ENCODE measurements at places on chromosomes 2 and 18.

GRCh38 chr18:2554696-2555095 is 16.6 kb downstream of the METTL4 start:
- DNase-seq: no peak

DNA sequence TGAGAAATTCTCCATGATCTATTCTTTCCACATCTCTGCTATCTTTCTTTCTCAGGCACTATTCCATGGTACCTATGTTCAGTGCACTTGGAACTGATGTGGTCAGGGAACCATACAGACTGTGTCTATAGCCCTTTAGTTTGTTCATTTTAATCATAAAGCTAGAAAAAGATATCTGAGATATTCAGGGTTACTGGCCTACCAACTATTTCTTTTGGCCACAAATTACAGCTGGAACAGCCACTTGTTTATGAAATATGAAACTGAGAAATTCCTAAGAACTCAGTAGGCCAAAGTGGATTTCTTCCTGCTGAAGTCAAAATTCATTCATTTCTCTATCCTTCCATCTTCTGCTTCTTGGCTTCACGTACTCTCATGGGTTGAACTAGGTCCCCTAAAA is 22.8 kb upstream of the LYPD1 start:
- DNase-seq: no peak

GRCh38 chr2:168328421-168328820 is 81.0 kb upstream of the STK39 start:
- no peak for DNase-seq

DNA sequence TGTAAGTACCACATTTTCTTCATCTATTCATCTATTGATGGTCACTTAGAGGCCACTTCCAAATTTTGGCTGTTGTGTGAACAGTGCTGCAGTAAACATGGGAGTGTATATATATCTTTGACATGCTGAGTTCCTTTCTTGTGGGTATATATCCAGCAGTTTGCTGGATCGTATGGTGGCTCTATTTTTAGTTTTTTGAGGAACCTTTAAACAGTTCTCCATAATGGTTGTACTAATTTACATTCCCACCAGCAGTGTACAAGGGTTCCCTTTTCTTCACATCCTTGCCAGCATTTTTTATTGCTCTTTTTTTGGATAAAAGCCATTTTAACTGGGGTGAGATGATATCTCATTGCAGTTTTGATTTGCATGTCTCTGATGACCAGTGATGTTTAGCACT is 7.3 kb upstream of the ATP5MC3 start:
- DNase-seq: no peak

GRCh38 chr2:73085691-73086090 is 14.2 kb upstream of the SFXN5 start:
- peak; percentile 92 for DNase-seq

GRCh38 chr2:10514743-10515142 is 66.6 kb upstream of the ODC1 start:
- no peak for DNase-seq

GRCh38 chr2:55801436-55801835 is 107.8 kb upstream of the PNPT1 start:
- no peak for DNase-seq

- no peak for DNase-seq
Measured at GRCh38 chr2:196482119-196483065, 157.1 kb upstream of the CCDC150 start.

DNA sequence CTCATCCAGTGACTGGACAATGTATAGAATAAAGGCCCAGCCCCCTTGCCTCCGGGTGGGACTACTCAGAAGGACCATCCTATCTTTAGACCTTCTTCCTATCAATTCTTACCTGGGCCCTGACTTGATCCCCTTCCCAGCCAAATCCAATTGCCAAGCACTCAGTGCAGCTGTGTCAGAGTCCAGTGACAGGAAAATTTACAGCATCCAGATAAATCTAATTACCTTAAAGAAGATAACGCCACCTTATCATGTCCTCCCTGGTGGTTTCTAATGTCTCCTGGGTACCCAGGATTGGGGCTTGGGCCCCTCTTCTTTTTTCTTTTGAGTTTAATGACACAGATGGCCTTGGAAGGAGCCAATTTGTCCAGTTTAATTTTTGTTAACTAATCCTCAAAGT is 19.3 kb downstream of the LHCGR start:
- no peak for DNase-seq

- DNase-seq: peak; percentile 40
Measured at GRCh38 chr2:60735496-60736250, 20.4 kb upstream of the PAPOLG start.

- no peak for DNase-seq
Measured at GRCh38 chr2:20532634-20533437, 86.0 kb downstream of the RHOB start.

DNA sequence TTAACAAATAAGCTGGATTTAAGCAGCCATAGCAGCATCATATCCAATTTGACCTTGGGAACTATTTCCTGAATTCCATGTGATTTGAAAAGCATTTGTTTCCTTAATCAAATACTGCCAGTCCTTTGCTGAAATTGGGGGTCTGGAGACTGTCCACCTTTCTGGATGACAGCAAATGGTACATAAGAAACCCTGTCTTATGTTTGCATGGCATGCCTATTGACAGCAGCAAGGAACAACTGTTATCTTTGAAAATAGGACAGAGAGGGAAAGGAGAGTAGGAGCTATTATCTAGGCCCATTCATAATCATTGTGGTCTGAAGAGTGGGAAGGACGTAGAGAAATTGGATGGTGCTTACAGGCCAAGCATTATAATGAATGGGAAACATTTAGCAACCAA is 129.2 kb upstream of the CTNNA2 start:
- DNase-seq: no peak

- DNase-seq: no peak
Measured at GRCh38 chr18:5893956-5894610, 1.2 kb downstream of the TMEM200C start.

DNA sequence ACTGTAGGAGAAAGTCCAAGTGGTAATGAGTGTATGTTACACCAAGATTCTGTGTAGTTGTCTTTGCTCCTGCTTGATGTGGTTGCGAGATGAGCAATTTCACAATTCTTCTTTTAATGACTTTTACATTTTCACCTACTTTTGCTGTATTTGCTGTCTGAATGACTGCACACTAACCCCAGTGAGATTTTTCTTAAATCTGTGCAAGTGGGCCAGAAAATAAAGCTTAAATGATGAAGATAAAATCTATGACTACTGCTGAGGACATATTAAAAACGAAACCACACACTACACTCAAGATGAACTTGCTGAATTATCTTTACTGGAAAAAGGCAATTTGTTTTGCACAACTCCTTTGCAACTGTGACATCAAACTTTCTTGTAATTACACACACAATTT is 4.1 kb downstream of the LDAH start:
- no peak for DNase-seq

GRCh38 chr18:59049721-59050660 is 89.7 kb upstream of the SEC11C start:
- no peak for DNase-seq

GRCh38 chr18:72697706-72698105 is 153.6 kb upstream of the CBLN2 start:
- DNase-seq: no peak

DNA sequence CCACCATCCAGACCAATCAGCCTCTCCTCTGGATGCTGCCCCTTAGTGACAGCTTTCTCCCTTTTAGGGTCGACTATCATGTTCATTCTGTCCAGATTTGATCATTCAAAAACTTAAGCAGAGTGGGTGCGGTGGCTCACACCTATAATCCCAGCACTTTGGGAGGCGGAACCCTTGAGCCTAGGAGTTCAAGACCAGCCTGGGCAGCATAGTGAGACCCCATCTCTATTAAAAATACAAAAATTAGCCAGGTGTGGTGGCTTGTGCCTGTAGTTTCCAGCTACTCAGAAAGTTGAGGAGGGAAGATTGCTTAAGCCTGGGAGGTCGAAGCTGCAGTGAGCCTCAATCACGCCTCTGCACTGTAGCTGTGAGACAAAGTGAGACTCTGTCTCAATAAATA is 68.3 kb upstream of the ZCCHC2 start:
- no peak for DNase-seq

DNA sequence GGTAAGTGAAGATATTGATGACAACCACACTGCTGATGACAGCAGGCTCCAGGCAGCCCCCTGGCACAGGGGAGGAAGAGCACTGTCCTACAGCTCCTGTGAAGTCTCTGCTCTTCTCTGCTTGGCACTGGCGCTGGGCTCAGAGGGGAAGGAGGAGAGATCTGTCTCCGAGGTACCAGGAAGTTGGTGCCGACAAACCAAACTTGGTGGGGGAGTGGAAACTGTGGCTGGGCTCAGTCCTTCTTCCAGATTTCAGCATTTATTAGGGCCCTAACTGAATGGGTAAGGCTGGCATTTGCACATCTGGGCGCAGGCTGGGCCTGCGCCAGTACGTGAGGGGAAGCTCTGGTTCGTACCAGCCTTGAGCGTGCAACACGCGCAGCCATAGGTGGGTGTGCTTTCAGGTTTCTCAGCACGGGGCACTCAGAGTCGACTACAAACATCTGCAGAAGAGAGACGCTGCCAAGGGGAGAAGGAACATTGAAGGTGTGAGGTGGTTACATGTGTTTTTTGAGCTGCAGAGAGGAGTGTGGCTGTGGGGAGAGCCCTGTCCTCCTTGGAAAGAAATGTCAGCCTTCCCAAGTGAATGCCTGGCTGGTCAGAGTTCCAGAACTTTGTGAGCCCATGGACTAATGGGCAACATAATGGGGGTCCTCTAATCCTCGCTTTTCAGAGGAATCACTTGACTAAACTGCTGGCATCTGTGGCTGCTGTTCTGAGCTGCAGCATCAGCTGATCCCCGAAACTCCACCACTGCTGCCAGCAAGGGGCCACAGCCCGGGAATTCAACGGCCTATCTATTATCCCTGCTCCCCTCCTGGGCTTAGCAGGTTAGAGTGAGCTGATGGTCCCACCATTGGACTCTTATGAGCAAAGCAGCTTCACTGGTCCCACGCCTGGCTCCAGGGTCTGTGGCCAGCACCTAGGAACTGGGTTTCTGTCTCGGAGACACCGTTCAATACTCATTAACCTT is 55.2 kb upstream of the SEMA4C start:
- peak; percentile 51 for DNase-seq

DNA sequence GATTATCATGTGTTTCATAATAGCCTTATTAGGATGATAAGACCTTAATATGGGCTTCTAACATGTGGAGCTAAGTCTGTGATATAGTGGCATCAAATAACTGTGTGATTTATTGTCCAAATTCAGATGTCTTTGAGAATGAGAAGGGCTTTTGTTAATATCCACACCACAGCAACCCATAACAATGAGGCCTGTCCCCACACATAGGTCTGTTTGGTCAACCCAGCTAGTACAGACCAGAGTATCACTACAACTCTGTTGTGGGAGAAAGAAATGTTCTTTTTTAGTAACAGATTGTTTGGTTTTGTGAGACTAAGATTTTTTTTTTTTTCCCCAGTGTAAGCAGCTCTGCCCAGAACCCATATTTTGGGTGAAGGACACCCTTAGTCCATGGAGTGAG is 439.2 kb downstream of the PIK3C3 start:
- DNase-seq: no peak

DNA sequence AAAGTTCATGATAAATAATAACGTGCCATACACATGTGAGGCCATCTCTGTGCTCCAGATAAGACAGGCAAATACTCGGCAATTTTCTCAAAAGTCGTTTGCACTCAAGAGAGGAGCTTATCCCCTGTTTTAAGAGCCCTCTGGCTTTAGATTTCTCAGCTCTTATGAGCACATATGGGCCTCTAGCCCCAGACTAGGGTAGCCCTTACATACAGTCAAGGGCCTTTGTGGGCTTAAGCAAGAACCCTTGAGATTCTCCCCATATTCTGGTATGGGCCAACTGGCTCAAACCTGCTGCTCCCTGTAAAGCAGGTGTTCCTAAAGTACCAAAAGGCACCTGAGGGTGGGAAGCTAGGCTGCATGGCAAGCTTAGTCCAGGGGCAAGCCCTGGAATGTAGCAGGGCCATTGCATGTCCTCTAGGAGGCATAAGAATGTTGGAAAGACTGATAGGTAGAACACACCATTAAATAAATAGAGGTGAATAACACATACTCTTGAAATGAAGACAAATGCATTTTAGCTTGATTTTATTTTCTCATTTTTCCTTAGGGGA is 66.1 kb downstream of the FASTKD2 start:
- no peak for DNase-seq

DNA sequence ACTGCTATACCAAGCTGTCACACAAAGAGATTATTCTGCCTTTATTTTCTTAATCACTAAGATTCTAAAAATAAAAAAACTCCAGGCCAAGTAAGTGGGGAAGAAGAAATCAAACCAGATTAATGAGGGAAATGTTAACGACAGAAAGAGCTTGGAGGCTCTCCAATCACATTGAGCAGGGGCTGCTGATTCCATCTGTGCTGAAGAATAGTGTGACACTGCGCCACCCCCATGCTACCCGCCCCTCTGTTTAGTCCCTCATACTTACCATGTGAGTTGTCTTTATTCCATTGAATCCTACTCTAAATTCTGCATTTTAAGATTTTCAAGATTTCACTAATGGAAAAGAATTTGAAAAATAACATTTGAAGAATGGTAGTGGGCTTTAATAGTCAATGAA is 998.0 kb upstream of the CDH2 start:
- no peak for DNase-seq

DNA sequence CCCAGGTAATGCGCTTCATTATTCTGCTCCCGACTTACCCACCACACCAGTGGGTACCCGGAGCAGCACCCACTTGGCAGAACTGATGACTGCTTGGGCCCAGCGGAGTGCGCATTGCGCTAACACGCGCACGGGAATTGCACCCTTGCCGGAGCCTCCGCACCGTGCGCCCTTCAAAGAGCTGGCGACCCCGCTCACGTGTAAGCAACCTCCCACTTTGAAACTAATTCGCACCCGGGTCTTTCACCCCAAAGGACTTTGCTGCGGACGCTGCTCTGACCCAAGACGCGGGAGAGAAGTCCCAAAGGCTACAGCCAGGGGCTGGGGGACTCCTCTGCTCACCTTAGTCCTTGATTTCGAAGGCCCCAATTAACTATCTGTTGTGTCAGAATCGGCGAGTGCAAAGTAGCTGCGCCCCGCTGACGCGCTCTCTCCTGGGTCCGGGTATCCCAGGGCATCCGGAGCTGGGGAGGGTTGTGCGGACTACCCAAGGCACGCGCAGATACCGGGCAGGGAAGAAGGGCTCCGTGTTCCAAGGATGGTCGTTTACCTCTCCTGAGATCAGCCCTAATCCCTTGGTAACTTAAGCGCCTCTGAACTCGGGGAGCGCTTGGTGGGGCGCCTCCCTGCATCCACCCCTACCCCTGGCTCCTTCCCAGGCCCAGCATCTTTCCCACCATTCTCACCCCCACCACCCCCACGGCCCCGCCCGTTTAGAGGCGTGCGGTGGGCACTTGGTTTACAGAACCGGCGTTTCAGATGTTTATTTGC is 13.1 kb upstream of the SATB2 start:
- no peak for DNase-seq

DNA sequence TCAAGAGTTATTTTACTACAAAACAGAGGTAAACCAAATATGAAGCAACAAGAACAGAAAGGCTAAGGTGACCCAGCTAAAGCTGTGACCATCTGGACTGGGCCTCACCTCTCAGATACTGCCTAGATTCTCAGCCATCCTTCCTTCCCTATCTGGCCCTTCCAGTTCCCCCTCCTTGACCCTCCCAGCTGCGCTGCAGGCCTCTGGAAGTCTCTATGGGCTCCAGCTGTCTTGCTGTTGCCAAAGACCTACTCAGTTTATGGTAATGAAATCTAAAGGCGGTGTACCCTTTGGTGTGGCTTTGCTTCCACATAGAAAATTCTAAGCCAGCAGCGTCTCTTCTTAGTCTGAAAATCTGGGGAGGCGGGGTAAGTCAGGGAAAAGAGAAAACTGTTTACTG is 55.7 kb downstream of the ARHGEF33 start:
- no peak for DNase-seq

GRCh38 chr18:24989760-24990593 is 362.0 kb downstream of the ZNF521 start:
- no peak for DNase-seq

- DNase-seq: no peak
Measured at GRCh38 chr2:149184991-149185390, 145.4 kb upstream of the LYPD6 start.

Data from stimulated activated CD8-positive, alpha-beta memory T cell treated with anti-CD3 and anti-CD28 coated beads, Interleukin-4, amount 100 ng/mL, for 48 hours (primary cell).